ENCODE measurements at places on chromosomes 6 and 20.

- no peak for DNase-seq
Observed at GRCh38 chr6:13575377-13575775, 975 bp downstream of the SIRT5 start.

DNA sequence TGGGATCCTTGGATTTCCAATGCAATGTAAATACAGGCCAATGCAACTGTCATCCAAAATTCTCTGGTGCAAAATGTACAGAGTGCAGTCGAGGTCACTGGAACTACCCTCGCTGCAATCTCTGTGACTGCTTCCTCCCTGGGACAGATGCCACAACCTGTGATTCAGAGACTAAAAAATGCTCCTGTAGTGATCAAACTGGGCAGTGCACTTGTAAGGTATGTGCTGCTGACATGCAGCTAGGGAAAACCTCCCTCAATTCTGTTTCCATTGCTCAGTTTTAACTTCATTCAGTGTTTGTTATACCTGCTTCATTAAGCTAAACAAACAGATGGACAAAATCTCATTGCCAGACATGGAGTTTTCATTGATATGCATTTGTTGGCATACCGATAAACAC lies 397.1 kb downstream of the ARHGAP18 start:
- no peak for DNase-seq

GRCh38 chr6:77290798-77291197 lies 172.5 kb downstream of the HTR1B start:
- no peak for DNase-seq

- no peak for DNase-seq
Observed at GRCh38 chr6:16706911-16707783, 54.1 kb downstream of the ATXN1 start.

DNA sequence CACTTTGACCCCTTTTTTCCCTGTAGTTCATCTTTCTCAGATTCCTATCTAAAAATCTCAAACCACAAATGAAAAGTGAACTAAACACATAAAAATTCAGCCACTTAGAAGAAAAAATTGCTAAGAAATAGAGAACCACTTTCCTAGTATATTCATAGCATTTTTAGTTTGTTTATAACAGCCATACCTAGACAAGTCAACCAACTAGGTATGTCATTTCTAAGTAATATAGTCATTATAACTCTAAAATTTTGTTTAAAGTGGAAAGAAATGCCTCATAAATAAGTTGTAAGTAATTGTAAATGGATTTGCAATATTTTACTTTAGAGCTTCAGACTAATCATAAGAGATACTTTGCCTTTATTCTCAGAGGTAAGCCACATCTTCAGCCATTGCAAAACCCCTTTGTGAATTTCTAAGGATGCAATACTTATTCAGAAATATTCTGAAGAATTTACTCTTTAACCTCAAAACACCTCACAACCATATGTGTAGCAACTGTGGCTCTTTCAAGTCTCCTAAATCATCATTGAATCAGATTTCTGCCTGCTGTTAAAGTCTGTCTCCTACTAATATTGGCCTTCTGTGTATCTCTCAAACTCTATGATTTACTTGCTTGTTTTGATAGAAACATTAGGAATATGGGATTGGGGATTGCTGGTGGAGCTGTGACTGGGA lies 6.9 kb upstream of the SUMO4 start:
- DNase-seq = no peak

DNA sequence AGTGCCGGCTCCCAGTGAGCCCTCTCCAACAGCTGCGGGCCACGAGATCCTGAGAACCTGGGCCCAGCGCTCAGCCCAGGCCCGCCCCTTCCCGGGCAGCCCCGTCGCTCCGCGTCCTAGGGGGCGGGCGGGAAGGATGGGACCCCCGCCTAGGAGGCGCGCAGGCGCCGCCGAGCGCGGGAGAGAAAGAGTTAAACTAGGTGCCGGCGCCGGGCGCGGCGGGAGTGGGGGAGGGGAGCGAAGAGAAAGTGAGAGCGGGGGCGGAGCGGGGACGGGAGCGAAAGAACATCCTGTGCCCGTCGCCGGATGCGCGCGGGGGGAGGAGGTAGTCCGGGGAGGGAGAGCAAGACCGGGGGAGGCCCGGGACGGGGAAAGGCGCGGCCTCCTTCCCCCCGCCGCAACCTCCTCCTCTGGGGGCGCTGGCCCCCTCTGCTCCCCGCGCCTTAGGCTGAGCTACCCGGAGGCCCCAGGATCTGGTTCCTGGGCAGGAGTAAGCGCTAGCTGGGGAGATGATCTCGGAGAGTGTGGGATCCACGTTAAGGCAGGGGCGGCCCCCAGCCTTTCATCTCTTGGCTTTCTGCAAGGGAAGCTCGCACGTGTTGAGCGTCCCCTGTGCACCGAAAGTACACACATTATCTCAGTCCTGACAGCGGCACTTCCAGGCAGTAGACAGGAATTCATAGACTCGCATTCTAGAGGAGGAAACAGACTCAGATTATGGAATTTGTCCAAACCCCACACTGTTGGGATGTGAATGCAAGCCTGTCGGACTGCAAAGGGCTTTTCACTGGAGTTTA lies 4.9 kb upstream of the ARMC12 start:
- DNase-seq = peak; percentile 78

- DNase-seq = no peak
Observed at GRCh38 chr20:64068386-64069208, 5.6 kb downstream of the TCEA2 start.

DNA sequence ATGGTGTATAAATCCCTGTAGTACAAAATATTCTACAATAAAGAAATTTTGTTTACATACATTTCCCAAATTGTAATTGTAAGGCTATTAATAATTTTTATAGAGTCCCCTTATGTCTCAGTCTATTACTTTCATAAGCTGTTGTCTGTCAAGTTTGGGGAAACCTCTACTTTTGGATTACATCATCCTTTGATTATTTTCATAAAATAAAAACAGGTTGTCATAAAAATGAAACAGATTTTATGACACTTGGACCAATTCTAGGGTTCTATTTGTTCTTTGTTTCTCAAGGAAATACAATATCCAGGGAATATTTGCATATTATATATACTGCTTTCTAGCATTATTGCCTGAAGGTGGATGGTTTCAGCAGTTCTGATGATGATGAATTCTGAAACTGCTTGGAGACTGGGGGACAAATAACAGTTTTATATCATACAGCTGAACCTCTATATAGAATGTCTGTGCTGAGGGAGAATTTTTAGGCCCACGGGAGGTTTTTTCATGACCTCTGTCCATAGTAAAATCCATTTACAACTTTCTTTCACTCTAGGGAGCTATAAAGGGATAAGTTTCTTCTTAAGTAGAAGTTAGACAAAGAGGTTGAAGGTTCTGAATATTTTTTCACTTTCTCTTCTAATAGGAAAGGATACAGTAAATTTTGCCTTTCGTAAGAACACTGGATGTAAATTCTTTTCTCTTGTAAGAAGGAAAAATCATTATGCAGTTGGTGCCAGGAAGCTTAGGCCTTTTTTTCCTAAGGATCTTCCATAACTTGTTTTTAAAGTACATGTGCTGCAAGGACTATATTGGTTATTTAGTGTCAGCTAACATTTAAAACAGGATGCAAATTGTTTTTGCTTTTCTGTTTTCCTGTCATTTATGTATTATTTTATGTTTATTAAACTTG lies 58.0 kb downstream of the CD2AP start:
- DNase-seq = no peak

- DNase-seq = peak; percentile 55
Observed at GRCh38 chr20:46021361-46022359, 7.4 kb upstream of the SLC12A5 start.

GRCh38 chr20:48720256-48720985 lies 107.4 kb downstream of the PREX1 start:
- DNase-seq = no peak

- DNase-seq = peak; percentile 56
Observed at GRCh38 chr6:11917951-11918738, 94.0 kb upstream of the HIVEP1 start.

DNA sequence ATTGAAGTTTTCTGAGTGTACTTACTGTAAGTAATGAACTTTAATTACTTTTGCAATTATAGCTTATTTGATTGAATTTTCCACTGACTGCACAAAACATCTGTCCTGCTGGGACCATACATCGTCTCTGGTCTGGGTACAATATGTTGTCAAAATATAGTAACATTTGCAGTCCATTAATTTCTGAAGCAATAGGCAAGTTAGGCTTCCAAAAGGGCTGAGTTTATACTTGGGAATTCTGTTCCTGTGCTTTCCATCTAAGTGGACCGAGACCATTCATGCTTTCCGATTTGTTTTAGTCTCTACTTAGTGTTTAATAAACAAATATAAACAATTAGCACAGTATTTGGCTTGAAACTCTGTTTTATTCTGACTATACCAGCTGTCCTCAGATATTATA lies 139.3 kb downstream of the RFPL4B start:
- no peak for DNase-seq

DNA sequence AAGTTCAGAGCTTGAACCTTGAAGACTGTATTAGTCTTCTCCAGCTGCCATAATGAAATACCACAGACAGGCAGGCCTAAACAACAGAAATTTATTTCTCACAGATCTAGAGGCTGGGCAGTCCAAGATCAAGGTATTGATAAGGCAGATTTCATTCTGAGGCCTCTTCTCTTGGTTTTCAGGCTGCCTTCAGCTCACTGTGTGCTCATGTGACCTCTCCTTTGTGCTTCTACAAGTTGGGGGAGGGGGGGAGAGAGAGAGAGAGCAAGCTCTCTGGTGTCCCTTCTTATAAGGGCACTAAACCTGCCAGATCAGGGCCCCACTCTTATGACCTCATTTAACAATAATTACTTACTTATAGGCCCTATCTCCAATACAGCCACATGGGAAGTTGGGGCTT lies 102.6 kb upstream of the RSPO3 start:
- DNase-seq = no peak

GRCh38 chr6:159044899-159045727 lies at the start of gene TAGAP:
Gene TAGAP, minus strand, starts transcription at chr6:159044991. Its CDS starts 845 bp downstream, at chr6:159044146.
- no peak for DNase-seq

GRCh38 chr6:138013959-138014358 lies 93.3 kb downstream of the PERP start:
- DNase-seq = peak; percentile 11

DNA sequence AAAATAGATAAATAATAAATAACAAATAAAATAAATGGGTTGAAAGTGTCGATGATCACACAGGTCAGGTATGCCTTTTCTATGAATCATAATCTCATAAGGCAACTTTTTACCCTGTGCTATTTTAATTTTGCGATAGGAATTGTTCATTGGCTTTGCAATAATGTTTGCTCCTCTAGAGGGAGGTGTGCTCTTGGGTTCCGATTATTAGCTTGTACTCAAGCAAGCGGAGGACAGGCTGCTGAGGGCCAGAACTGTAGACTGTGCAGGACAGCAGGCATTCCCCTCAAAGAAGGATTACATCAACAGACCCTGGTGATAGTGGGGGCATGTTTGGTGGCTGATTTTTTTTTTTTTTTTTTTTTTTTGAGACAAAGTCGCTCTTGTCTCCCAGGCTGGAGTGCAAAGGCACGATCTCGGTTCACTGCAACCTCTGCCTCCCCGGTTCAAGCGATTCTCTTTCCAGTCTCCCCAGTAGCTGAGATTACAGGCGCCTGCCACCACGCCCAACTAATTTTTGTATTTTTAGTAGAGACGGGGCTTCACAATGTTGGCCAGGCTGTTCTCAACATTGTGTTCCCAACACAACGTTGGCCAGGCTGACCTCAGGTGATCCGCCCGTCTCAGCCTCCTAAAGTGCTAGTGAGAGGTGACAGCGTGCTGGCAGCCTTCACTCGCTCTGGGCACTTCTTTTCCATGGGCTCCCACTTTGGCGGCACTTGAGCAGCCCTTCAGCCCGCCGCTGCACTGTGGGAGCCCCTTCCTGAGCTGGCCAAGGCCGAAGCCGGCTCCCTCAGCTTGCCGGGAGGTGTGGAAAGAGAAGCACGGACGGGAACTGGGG lies 35.6 kb downstream of the RIOK1 start:
- no peak for DNase-seq

DNA sequence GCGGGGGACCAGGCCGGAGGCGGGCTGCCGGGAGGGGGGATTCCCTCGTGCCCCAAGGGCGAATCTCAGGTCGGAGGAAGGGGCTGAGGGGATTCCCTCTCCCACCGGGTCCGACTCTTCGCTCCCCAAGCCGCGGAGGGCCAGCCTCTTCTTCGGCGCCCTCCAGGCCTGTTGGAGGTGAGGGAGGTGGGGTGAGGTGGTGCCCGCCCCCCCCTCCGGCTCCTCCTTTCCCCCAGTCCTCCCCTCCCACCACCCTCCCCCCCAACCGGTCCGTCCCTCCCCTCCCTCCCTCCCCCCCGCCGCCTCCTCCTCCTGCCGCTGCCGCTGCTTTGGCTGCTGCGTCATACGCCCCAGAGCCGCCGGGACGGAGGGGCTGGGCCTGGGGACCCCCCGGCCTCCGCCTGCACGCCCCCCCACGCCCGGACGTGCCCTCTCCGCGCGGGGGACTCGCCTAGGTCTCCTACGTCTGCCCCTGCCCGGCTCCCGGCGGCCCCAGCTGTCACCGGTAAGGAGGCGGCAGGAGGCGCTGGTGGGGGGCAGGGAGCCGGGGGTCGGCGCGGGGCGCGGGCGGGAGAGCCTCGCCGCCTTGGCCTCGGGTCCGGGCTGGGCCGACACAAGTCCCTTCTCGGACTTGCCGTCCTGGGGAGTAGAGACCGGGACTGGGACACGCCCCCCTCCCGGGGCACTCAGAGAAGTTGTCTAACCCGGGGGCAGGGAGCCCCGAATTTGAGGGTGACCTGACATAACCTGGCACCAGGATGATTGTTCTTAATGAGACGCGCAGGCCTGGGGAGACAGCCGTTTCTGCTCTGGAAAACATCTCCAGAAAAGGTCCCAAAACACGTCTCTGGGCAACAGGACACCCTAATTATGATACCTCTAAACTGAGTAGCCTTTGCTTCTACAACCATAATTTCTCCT lies at the start of gene PHF1:
Gene PHF1 (plus strand): TSS at position 304 of the 921 bp plus-strand sequence. CDS start 1,250 bp downstream, outside the sequence.
- peak; percentile 67 for DNase-seq

GRCh38 chr6:28656715-28657114 lies 131.0 kb downstream of the GPX5 start:
- no peak for DNase-seq

DNA sequence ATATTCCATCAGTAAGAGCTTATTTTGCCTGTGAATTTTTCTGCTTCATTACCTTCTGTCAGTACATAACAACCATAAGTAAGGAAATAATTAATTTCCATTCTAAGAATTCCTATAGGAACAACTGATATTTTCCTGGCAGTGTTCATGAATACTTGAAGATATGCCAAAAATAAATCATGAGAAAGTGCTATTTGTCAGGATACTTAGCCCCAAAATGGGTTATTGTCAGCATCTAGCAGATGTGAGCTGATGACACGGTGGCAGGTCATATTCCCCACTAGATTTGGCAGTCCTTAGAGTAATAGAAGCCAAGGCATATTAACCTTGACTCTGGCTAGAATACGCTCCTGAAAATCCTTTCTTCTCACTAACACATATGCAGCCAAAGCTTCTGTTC lies 43.2 kb upstream of the CRISP1 start:
- DNase-seq = peak; percentile 76
